ENCODE measurements at places on chromosomes 3 and 15.

DNA sequence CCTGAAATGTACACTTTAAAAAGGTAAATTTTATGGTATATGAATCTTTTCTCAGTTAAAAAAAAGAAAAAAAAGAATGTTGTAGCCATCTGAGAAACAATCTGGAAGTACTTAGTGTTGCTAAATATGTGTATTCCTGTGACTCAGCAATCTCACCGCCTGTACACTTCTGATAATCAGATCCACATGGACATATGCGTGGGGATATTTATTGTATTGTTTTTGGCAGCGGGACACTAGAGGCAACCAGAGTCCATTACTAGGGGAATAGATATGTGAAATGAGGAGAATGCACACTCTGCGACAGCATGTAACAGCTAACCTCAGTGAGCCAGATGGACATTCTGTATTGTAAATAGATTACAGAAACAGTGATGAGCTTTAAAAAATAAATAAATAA, 65.4 kb downstream of the AQP9 start:
- no peak for DNase-seq

DNA sequence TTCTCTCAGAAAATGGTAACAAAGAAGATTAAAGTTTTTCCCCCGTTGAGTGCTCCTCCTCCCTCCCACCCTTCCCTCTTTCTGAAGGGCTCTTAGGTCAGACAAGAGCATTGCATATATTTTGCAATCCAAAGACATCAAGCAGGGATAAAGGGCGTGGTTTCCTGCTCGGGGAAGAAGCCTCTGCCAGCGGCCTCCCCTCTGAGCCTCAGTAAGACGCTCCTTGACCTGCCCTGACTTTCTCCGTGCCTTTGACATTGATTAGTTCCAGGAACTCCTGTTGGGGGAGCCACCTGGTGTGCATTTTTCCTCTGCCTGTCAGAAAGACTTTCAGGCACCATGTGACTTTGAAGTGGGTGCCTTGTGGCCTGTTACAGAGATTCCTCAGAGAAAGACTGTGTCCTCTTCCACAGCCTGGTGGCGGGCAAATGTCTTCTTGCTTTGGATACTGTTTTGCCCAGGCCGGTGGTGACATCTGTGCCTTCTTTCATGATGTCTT, 87.2 kb upstream of the TBL1XR1 start:
- DNase-seq = peak; percentile 22

GRCh38 chr3:188239035-188239434, 85.1 kb downstream of the LPP start:
- peak; percentile 22 for DNase-seq

- DNase-seq = no peak
Observed at GRCh38 chr3:4894891-4895530, 84.2 kb upstream of the BHLHE40 start.

GRCh38 chr3:33023176-33024136, 72.0 kb downstream of the CCR4 start:
- DNase-seq = no peak

DNA sequence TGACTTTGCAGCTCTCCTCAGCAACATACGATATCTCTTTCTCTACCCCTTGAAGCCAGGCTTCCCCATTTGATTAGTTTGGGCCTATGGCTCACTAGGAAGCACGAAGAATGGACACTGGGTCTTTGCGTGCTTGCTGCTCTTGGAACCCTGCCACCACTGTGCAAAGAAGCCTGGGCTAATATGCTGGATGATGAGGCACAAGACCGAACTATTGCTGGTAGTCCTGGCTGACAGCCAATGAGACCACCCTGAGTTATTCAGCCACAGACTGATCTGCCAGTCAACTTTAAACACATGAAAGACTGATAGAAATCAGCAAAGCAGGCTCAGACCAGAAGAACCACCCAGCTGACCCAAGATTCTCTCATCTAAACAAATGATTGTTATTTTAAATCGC, 250.3 kb downstream of the CBLB start:
- no peak for DNase-seq

GRCh38 chr3:173089283-173089682, 51.8 kb downstream of the SPATA16 start:
- no peak for DNase-seq
